Germinal center (tissue), 1 donor: ENCODE measurements at places on chromosomes 13 and 19.

GRCh38 chr13:18949970-18950369, 231.7 kb downstream of the TUBA3C start:
- DNase-seq, result no peak

GRCh38 chr13:48001114-48001881, at the start of gene SUCLA2:
SUCLA2 (minus strand) TSS chr13:48001273; CDS start chr13:48001269, 4 bp downstream.
- DNase-seq, result peak; percentile 98

DNA sequence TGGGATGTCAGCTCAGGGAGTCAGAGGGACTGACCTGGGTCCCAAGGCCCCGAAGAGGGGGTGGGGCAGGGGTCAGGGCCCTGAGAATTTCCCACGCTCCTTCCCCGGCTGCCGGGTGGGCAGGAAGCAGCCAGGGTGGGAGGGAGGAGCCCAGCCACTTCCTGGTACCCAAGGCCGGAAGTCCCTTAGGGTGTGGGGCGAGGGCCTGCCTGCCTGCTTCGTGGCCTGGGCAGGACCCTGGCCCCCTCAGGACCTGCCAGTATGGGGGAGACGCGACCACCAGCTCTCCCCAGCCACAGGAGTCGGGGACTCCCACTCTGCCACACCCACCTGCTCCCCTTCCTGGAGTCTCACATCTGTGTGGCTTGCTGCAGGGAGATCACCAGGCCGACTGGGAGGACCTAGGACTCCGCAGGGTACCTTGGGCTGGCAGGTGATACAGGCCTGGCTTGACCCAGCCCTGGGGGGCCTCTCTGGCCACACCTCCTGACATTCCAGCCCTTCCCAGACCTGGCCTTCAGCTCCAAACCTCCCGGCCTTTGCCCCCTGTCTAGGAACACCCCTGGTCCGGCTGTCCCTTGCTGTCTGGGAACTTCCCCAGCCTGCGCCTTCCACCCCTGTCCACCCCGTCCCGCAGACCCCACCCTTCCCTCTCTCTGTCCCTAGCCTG, 9.8 kb upstream of the CIRBP start:
- DNase-seq, result no peak

GRCh38 chr19:42423462-42424344, 3.5 kb downstream of the LIPE start:
- DNase-seq, result peak; percentile 97

DNA sequence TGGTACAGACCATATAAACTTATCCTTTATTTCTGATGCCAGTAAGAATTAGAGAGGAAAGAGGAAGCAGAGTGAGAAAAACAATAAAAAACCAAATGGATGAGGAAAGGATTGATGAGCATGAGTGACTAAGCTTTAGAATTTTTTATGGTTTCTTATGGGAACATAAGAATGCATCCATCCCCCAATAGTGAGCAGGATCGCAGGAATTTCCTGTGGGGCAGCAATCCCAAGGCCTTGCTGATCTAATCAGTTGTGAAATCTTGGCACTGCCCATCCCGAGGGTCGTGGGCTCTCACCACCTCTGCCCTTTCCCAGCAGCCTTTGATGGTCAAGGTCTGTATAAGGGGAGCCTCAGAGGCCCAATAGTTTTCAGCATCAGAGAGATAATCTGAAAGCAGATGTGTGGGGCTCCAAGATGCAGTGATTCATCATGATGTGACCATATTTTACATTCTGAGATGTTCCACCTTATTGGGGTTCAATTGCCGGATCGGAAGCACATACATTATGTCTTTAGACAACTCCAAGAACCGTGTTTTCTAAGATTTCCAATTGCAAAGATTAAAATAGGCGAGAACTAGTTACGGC, 222.1 kb downstream of the DNAJC15 start:
- DNase-seq, result no peak

GRCh38 chr13:109541081-109541480, 245.3 kb downstream of the IRS2 start:
- no peak for DNase-seq

DNA sequence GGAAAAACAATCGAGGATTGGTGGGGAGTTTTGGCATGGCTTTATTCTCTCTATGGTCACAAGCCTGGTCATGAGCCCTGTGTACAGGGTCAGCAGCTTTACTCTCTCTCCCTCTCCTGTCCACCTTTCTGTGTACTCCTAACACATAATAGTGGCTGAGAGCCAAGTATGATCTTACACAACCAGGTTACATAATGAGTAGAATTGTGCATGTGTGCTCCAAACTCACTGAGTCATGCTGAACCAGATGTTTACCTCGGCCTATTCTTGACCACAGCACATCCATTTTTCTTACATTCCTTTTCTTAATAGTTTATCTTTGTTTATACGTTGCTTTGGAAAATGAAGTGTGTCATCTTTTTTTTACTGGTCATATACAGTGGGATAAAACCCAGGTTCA, 53.1 kb downstream of the ZNF254 start:
- no peak for DNase-seq

GRCh38 chr13:98539666-98540065, 37.2 kb downstream of the STK24 start:
- no peak for DNase-seq

- no peak for DNase-seq
Observed at GRCh38 chr13:32038343-32038742, 6.8 kb downstream of the FRY start.

DNA sequence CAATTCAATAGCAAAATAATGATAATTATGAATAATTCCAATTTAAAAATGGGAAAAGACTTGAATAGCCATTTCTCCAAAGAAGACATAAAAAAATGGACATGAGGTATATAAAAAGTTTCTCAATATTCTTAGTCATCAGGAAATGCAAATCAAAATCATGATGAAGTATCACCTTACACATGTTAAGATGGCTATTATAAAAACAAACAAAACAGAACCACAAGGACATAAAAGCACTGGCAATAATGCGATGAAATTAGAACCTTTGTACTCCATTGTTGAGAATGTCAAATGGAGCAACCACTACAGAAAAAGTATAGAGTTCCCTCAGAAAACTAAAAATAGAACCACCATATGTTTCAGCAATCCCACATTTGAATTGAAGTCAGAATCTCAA, 1186.1 kb downstream of the SLITRK5 start:
- no peak for DNase-seq

DNA sequence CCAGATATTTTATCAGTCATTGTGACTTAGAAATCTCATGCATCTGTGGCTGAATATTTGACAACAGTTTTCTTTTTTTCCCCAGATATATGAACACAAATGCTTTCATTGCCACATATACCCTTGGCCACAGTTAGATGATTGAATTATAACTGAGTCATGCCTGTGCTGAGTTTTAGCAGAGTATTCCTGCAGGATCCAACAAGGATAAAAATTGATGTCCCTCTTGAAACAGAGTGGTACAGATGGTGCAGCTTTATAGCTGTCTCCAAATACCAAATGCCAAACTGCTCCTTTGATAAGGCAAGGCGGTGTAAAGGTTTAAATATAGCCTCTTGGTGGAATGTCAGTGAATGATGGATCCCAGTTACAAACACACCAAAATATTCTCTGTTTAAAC, 428.5 kb downstream of the GPC6 start:
- no peak for DNase-seq

DNA sequence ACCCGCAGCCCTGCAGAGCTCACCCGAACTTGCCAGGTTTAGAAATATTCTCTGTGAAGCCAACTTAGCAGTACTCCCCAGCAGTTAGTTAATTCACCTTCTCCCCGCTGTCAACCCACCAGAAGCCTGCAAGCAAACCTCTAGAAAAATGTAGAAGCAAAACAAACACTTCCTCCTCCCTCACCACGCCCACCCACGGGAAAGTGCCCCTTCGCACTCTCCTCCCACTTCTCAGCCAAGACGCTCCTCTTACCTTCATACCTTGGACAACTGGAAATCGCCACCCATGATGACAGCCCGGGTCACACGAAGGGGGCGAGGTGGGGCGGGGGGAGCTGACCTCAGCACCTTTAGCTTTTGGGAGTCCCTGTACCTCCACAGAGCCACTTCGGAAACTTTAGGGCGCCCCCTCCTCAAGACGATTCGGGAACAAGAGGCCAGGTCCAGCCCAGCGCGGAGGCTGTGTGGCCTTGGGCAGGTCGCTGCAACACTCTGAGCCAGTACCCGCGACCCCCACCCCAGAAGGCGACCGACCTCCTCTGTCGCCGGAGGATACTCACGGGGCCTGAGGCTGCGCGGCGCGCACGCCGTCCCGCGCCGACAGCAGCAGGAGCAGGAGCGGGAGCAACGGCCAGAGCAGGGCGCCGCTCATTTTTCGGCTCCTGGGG, 485 bp downstream of the CPAMD8 start:
- DNase-seq, result peak; percentile 59

DNA sequence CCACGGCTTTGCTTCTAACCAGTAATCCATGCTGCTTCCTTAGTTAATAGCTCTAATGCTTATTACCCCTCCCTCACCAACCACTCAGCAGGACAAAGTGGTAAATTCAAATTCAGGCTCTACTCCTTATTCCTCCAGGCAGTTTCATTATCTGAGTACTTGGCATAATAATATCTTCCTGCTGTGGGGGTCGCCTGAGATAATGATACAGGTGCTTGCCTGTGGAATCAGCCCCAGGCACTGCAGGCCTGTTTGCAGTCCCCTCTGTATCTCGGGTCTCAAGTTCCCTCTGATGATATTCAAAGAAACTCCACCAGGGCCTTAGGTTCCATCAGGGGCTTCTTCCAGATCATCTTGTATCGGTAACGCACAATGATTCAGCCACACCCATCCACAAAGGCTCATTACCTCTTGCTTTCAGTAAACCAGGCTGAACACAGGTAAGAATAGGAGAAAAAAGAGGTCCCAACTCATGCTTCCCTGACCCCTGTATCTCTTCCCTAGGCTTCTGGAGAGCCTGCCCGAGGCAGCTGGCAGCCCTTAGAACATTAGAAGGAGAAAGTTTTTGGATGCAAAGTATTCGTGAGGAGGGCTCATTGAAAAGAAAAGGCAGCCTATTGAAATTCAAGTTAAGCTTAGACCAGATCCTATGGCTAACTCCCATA, 14.3 kb upstream of the FOXO1 start:
- DNase-seq, result no peak

DNA sequence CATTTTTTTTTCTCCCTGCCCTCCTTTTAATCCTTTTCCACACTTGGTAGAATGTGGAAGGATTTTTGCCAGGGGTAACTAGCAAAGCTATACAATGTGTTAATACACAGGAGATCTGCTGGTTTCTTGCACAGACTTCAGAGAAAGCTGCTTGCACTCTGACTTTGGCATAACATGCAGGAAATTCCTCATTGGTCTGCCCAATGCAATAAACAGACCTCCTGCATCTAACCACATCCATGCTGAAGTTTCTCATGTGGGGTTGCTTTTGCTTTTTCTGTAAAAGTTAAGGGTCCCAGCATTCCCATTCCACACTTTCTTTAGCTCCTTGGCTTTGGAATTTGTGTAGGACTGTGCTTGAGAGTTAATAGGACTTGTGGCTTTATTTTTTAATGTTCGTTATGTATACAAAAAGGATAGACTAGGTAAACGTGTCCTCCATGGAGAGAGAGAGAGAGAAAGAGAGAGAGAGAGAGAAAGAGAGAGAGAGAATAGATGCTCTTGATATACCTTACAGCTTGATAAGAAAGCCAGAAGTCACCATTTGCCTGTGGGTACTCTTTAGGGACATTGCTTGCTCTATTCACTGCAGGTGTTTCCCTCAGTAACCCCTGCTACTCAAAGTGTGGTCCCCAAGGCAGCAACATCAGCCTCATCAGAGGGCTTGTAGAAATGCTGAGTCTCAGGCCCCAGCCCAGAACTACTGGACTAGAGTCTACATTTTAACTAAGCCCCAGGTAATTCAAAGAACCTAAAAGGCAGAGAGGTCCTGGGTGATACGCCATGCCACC, 170.5 kb downstream of the SHISA2 start:
- DNase-seq, result no peak

GRCh38 chr13:50676602-50677001, 166.9 kb downstream of the DLEU7 start:
- DNase-seq, result no peak

DNA sequence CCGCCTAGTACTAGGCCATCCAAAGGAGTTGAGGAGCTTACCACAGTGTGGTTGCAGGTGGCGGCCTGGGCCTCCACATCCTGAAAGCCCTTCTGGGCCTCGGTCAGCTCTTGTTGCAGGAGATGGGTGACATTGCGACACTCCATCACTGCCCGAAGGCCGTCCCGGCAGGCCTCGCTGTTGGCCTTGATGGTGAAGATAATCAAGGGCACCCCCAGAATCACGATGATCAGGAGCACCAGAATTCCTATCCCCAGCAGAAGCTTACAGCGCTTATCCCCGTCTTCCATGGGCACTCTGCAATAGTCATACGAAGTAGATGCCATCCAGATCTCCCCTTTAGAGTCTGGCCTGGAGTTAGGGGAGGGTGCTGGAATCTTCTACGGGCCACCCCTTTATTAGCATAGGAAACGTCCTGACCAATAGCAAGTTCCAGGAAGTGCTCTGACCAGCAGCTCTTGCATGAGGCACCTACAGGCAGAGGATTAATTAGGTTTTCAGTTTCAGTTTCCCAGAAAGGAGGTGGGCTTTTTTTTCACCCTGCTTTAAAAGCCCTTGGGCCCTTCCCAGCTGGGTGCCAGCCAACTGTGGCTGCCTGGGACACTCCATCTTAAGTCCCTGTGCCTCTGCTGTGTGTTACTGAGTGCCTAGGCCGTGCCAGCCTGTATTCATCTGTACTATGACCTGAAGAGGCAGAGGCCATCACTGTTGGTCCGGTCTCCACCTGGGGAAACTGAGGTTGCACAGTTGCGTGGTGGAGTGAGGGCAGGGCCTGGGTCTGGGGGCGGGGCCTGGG, at the start of gene BST2:
BST2 (minus strand) TSS at position 381 of the 796 bp plus-strand sequence; CDS start at position 326, 55 bp downstream.
- DNase-seq, result peak; percentile 94

GRCh38 chr13:91132381-91132780, 215.1 kb upstream of the MIR17HG start:
- DNase-seq, result no peak

GRCh38 chr13:109494925-109495369, 291.4 kb downstream of the IRS2 start:
- DNase-seq, result no peak

DNA sequence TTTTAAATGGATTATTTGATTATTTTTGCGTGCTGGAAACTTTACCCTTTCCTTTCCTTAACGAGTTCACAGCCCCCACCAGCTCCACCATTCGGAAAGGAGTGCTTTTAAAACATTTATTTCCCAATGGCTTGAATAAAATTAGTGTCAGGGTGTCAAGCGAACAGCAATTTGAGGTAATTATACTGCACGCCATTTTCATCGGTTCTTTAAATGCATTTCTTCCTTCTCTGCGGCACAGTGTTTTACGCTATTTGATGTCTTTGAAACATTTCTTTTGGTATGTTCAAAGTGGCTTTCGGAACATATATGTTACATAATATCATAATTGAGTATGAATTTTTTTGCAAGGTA, 309 bp upstream of the SLITRK1 start:
- no peak for DNase-seq

GRCh38 chr19:23098286-23098685, 18.5 kb upstream of the ZNF730 start:
- no peak for DNase-seq

DNA sequence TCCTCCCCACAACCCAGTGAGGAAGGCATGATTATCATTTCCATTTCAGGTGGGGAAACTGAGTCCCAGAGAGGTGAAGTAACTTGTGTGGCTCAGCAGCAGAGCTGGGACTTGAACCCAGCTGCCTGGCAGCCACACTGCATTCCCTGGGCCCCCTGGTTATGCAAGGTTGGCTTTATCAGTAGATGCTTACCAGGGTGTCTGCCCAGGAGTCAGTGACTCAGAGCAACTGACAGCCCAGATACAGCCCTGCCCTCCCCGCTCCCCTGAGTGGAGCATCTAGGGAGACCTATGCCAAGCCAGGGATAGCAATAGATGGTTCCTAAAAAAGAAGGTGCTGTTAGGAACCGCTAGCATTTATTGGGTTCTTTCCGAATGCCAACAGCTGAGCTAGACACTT, 5.9 kb downstream of the IGLON5 start:
- no peak for DNase-seq
